ELF-1 (cell line): ENCODE measurements at places on chromosomes 1 and 21.

DNA sequence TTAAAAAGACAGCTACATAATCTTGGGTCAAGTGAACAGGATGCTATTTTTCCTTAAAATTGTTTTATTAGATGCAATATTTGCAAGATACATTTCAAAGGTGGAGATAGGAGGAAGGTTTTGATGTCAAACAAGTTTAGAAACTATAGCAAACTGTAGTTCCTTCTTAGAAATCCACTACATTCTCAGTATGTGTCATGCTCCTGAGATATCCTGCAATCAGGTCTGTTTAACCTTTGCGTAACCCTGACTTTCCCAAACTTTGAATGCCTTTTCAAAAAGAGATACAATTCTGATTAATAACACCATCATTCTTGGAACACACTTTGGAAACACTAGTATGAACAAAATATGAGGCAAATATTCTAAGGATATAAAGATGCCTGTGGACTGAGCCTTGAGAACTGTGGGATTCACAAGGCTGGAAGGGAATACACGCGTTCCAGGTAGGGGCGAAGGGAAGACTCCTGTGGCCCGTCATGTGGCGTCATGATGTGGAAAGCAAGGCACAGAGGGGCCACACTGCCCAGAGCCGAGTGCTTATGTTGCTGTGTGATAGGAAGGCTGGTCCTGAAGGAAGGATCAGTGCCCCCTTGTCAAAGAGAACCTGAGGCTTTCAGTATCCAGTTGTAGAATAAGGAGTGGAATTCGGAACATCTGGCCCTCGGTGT is 19.6 kb upstream of the TARBP1 start:
- DNase-seq, result no peak

GRCh38 chr1:180415985-180416633 is 86.3 kb downstream of the ACBD6 start:
- no peak for DNase-seq

- DNase-seq, result no peak
These were observed 11.1 kb downstream of the CHAF1B start for GRCh38 chr21:36396325-36396724.

- no peak for DNase-seq
These were observed 28.9 kb upstream of the ADARB1 start for GRCh38 chr21:45045481-45045880.

- DNase-seq, result no peak
These were observed 22.9 kb upstream of the TTLL7 start for GRCh38 chr1:84021822-84022221.

DNA sequence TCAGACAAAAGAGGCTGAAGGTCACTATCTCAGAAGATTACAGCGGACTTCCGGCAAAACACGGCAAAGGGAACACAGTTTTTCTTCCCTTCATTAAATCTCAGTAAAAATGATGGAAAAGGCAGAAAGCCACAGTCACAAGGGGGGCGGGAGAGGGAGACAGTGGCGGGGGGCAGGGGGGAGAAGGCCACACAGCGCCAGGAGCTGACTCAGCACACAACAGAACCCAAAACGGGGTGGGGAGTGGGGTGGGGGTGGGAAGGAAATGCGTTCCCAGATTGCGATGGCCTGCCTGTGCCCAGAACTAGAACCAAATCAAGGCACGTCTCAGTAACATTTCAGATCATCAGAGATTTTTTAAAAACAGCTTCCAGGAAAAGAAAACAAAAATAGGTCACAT is 13.4 kb downstream of the CFAP74 start:
- no peak for DNase-seq

DNA sequence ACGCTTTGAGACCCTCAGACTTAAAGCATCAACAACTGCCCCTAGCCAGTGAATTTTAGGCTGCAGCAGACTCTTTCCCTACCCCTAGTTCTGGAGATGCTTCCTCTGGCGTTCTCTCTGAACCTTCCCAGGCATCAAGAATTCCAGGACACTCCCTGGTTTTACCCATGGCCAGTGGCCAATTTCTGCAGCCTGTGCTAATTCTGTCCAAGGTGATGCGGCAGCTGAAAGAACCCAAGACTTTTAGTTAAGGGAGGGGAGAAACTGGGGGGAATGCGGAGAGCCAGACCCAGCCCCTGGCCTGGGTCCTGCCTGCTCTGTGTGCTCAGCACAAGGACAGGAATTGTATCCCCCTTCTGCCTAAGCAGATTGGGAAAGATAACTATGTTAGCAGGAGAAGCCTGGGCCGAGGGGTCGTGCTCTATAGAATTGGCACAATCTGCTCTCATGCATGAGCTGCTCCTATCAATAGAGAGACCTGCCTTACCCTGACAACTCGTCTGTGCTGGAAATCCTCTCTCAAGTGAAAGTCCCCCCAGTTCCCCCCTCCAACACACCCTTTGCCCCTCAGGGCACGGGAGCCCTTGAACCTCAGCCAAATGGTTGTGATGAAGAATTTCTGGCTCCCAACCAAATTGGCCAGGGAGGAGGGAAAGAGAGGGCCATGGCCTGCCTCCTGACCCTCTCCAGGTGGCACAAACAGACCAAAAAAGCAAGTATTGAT is 5.4 kb upstream of the GJA8 start:
- no peak for DNase-seq

GRCh38 chr1:33763406-33763805 is 100.5 kb upstream of the HMGB4 start:
- DNase-seq, result no peak

- peak; percentile 83 for DNase-seq
These were observed 8.6 kb downstream of the NECTIN4 start for GRCh38 chr1:161080441-161081405.

DNA sequence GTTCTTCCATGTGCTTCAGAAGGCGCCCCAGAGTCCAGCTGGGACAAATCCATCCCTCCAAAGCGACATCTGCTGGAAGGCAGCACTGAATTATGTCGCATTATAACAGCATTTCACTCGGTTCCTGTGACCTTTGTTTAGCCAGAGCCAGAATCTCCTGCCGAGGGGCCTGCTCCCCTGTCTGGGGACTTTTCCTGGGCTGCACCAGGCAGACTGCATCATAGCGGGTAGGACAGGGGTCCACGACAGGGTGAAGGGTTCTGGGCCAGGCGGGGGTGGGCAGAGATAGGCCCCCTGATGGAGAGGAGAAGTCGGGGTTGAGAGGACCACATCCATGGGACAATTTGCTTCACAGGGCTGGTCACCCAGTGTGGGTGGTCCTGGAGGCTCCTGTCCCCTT is 276.9 kb downstream of the MATN1 start:
- DNase-seq, result no peak

- no peak for DNase-seq
These were observed 255.1 kb downstream of the PTPRC start for GRCh38 chr1:198893763-198894444.

DNA sequence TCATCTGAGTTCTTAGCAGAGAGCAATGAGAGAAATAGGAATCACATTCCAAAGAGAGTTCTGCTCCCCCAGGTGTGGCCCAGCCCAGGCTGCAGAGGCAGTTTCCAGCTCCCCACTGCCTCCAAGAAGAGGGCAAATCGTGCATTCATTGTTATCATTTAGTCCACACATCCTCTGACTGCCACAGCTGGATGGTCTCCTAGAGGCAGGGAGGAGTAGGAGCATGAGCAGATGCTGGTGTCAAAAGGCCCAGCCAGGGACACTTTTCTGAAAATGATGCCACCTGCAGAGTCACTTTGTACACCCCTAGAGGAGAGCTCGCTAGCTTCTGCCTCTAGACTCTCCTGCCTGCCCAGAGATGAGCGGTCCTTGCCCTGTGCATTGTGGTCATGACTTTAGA is 33.6 kb upstream of the GNPAT start:
- no peak for DNase-seq
